Upper lobe of right lung (tissue), 1 donor: ENCODE measurements at places on chromosomes 11 and 22.

GRCh38 chr11:3021125-3021524 lies 29.0 kb upstream of the NAP1L4 start:
- peaks cover 65% of the 10 kb centered on the region for H3K36me3 ChIP-seq
- H3K27ac ChIP-seq, result no peak overlapping the region
- no peaks in the 10 kb centered on the region for H3K4me1 ChIP-seq

DNA sequence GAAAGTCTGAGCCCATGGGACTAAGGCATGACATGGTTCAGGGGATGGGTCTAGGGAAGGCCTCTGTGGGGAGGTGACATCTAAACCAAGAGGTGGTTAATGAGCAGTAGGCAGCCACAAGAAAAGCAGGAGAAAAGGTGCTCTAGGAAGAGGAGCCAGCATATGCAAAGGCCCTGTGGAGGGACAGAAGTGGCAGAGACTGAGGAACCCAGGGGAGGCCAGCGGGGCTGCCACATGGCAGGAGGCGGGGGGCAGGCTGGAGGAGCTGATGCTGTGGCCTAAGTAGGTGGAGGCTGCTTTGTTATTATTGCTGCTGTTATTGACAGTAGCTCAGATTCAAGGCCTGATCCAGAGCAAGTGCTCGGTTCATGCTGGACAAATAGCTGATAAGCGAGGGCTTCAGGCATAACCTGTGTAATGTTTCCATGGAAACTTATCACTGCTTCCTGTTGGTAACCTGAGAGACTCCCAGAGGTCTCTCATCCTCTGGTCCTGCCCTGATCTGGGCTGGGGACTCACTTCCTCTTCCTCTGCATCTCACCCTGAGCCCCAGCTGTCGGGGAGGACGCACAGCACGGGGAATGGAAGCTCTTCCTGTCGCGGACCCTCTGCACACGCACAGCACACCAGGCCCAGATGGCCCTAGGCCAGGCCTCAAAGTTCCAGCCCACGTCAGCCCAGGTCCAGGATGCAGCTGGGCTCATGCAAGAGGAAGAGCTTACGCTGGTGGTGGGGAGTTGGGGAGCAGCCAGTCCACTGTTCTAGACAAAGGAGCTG lies 75.2 kb upstream of the TP53I11 start:
- no peak overlapping the region for H3K4me3 ChIP-seq
- peaks cover 15% of the 10 kb centered on the region for H3K4me1 ChIP-seq
- no peak overlapping the region for H3K27ac ChIP-seq
- no peak for DNase-seq
- no peaks in the 10 kb centered on the region for H3K36me3 ChIP-seq

DNA sequence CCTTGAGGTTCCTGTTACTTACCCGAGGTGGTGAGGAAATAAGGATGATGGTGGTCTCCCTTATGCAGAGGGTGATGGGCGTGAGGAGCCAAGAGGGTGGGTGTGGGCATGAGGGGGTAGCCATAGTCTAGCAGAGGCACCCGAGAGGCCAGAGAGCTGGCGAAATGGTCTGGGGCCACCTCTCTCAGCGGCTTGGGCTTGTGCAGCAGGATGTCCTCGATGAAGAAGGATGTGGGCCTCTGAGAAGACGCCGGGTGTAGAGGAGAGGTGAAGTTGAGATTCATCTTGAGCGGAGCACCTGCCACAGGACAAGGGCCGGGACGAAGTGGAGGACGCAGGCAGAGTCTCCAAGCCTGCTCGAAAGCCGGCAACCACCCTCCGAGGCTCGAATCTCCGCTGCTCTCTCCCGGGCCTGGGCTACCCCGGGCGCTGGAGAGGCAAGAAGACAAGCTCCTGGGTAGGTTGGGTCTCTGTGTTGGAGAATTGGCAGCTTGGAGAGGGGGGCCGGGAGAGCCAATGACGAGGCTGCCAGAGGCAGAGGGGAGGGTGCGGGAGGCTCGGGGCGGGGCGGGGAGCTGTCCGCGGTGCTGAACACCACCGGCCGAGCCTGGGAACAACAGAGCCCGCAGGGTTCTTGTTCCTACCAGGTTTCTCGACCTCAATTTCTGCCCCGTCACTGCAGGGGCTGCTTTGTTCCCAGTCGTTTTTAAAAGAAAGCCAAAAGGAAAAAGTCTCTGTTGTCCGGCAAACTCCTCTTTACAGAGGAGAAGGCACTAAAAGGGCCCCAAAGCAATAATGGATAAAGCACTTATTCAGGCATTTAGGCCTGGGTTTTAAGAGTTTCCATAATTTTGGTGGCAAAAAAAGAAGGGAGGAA lies at the start of gene BSX:
TSS of gene BSX (minus strand) at position 447 of the 877 bp plus-strand sequence. CDS start at position 284, 163 bp downstream.
- DNase-seq, result peak; percentile 78
- no peaks in the 10 kb centered on the region for H3K36me3 ChIP-seq
- peaks cover 100% of the 10 kb centered on the region for H3K27me3 ChIP-seq
- H3K27ac ChIP-seq, result no peak within 1 kb of the TSS
- H3K4me3 ChIP-seq, result no peak within 1 kb of the TSS

DNA sequence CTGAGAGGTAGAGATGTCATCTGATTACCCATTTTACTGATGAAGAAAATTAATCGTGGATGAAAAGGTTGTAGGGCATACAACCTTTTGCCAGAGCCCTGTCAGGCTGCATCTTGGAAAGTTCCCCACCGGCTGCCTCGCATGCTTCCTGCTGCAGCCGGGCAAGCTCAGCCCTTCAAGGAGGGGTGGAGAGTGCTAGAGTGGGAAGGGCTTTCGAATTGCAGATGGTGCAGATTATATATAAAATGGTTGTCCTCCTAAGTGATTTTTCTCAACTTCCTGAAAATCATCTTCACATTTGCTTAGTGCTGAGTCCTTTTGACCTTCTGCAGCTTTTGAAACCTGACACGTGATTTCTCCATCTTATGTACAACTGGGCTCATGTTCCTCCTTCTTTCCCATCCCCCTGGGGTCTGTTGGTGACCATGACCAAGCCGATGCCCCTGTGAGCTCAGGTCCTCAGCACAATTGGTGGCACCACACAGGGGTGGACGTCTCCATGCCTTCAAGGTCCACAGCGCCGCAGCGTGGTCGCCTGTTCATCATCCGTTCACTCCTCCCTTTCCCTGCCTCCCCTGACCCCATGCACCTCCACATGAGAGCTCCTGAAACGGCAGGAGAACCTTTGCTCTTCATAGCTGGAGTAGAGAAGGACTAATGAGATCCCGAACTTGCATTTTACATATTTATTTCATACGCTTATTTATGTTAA lies 47.6 kb upstream of the MYO18B start:
- no peaks in the 10 kb centered on the region for H3K27me3 ChIP-seq
- H3K27ac ChIP-seq, result no peak overlapping the region
- H3K4me3 ChIP-seq, result no peak overlapping the region

DNA sequence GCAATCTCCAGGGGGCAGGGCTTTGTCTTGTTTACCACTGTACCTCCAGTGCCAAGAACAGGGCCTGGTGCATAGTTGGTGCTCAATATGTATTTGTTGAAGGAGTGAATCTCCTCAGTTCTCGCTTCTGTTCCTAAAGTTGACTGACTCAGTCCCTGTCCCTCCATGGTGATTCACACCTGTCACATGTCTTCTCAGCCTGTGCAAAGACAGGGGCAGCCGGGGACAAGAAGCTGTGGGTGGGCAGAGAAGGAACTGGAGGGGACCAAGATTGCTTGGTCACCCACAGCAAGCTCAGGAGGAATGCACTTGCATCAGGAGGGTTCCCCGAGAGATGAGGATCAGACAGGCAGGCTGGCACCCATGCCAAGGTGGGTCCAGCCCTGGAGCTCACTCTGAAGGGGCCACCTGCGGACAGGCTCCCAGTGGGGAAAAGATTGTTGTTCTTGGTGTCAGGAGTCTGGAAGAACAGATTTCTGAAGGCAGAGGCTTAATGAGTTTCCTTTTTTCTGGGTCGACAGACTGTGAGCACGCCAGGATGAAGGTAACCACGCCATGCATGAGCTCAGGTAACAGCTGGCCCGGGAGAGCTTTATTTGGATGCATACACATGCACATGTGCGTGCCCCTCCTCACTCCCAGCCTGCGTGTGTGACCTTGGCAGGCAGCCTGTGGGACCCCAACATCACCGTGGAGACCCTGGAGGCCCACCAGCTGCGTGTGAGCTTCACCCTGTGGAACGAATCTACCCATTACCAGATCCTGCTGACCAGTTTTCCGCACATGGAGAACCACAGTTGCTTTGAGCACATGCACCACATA lies 16.9 kb downstream of the IL17RA start:
- H3K27ac ChIP-seq, result no peak overlapping the region
- DNase-seq, result peak; percentile 78
- no peaks in the 10 kb centered on the region for H3K27me3 ChIP-seq
- H3K4me1 ChIP-seq, result peaks cover 20% of the 10 kb centered on the region
